Activated naive CD8-positive, alpha-beta T cell treated with anti-CD3 and anti-CD28 coated beads, Interleukin-2, amount 50 U/mL, for 24 hours (primary cell): ENCODE measurements at places on chromosomes 13 and 19.

DNA sequence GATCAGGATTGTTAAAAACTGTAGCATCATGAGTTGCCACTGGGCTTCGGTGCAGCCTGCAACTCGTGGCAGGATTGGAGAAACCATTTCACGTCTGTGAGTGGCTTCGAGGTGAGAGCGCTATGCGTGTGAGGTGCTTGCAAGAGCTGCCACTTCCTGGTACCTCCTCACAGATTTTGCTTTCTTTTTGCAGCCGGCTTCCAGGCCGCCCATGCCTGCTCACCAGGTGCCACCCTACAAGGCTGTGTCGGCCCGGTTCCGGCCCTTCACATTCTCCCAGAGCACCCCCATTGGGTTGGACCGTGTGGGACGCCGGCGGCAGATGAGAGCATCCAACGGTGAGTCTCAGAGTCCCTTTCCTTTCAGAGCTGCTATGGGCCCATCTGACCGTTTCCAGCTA, 57.9 kb upstream of the C1QTNF9 start:
- DNase-seq: peak; percentile 63

- no peak for DNase-seq
These were observed 15.1 kb upstream of the FFAR2 start for GRCh38 chr19:35432911-35433310.

DNA sequence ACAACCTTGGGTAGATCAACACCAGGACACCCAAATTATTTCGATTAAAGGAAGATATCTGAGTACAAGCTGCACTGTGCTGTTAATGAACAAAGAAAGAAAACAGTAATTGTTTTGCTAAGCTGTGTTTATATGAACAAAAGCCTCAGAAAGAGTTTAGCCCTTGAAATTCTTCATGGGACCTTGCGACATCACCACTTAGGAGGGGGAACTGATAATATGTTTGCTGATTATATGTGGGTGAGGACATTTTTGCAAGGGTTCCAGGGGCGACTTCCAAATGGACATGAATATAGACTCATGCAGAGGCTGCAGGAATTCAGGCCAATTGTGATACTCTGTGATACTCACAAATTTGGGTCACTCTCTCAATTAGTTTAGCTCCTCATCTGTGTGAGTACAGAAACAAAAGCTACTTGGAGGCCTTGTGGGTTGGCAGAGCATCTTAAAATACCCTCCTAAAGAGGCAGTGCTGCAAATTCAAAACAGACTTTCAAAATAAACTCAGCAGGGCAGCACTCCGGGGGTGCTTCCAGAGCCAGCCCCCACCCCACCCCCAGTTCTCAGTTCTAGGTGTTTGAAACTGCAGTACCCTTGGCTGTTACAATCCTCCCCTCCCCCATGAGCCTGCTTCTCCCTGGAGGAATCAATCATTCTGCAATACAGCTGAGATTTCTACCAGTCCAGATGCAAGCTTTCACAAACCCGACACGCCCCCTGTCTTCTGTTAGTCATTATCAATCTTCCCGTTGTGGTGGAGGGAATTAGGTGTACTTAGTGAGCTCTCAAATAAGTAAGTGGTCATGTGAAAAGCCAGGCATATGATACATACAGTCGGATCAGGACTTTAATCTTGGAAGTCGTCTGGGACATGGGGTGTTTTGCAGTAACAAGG, 97.0 kb upstream of the MBNL2 start:
- peak; percentile 8 for DNase-seq

DNA sequence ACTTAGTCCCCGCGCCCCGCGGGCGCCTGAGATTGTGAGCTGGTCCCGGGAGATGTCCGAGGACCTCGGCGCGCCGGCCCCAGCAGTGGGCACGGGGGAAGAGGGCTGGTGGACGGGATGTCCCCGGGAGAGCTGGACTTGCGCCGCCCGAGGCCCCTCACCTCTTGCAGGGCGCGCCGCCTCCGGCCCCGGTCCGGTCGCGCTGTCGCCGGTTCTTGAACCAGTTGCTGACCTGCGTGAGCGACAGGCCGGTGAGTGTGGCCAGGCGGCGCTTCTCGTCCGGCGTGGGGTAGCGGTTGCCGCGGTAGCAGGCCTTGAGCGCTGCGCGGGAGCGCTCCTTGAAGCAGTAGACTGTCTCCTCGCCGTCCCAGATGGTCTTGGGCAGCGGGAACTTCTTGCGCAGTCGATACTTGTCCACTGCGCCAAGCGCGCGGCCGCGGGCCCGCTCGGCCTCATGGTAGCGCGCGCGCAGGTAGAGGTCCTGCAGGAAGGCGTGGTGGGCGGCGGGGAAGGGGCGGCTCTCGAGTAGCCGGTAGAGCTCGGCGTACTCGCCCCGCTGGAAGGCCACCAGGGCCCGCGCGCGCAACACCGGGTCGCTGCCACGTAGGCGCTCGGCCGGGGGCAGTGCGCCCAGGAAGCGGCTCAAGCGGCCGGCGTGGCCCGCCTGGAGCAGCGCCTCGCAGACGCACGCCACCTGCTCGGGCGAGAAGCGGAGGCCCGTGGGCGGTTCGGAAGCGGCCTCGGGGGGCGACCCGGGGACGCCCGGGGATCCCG, 984 bp downstream of the SIX5 start:
- DNase-seq: peak; percentile 26
